MM.1S (cell line): ENCODE measurements at places on chromosomes 16 and 17.

GRCh38 chr16:74892574-74893461 lies 92.1 kb downstream of the WDR59 start:
- no peak overlapping the region for H3K27ac ChIP-seq
- H3K36me3 ChIP-seq: no peaks in the 10 kb centered on the region
- no peaks in the 10 kb centered on the region for H3K4me1 ChIP-seq

GRCh38 chr16:322476-323143 lies 29.9 kb downstream of the AXIN1 start:
- no peaks in the 10 kb centered on the region for H3K4me1 ChIP-seq
- H3K27me3 ChIP-seq: no peaks in the 10 kb centered on the region
- no peaks in the 10 kb centered on the region for H3K36me3 ChIP-seq
- H3K4me3 ChIP-seq: no peak overlapping the region
- no peak overlapping the region for H3K27ac ChIP-seq

DNA sequence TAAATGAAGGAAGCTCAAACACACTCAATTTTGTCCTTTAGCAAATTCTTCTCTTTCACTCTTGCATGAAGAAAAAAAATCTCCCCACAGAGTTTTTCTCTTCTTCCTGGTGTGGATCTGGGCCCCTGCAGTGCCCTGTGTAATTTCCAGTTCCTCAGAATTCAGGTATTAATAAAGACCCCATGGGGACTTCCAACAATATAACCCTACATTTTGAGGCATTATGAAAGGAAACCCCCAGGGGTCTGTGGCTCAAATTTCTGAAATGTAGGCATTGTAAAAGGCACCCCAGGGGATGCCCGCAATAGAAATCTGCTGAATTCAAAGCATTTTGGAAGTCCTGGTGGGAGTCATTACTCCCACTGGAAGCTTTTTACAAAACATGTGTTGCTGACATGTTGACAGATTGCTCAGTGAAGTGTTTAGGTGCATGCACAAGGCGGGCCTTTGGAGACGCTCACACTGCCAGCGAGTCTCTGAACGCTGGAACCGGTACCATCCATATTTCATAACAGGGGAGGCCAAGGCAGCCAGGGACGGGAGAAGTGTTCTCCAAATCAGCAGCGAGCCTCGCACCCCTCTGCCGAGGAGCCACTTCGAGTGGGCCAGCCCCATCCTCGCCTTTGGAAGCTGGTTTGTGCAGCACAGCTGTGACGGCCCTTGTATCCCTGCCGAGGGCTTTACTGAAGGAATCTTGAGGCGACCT lies 154.0 kb downstream of the ZNF423 start:
- H3K27ac ChIP-seq: no peak overlapping the region
- peaks cover 5% of the 10 kb centered on the region for H3K4me1 ChIP-seq
- H3K4me3 ChIP-seq: no peak overlapping the region
- DNase-seq: no peak
- no peaks in the 10 kb centered on the region for H3K36me3 ChIP-seq

- no peaks in the 10 kb centered on the region for H3K36me3 ChIP-seq
- no peaks in the 10 kb centered on the region for H3K4me1 ChIP-seq
- H3K27ac ChIP-seq: no peak overlapping the region
- no peak for DNase-seq
- no peaks in the 10 kb centered on the region for H3K27me3 ChIP-seq
Measured at GRCh38 chr16:23955088-23955487, 119.3 kb downstream of the PRKCB start.

- no peak overlapping the region for H3K27ac ChIP-seq
- no peaks in the 10 kb centered on the region for H3K36me3 ChIP-seq
- no peaks in the 10 kb centered on the region for H3K4me1 ChIP-seq
- no peak overlapping the region for H3K4me3 ChIP-seq
Measured at GRCh38 chr17:61404663-61404912, 4.9 kb downstream of the TBX2 start.

GRCh38 chr17:75842963-75843576 lies 1.1 kb downstream of the UNC13D start:
- no peak overlapping the region for H3K4me3 ChIP-seq
- no peak overlapping the region for H3K27ac ChIP-seq
- H3K36me3 ChIP-seq: no peaks in the 10 kb centered on the region
- H3K27me3 ChIP-seq: peaks cover 7% of the 10 kb centered on the region; the same call in 1 of the 2 replicates
- H3K4me1 ChIP-seq: no peaks in the 10 kb centered on the region

- H3K27me3 ChIP-seq: no peaks in the 10 kb centered on the region
- no peak overlapping the region for H3K27ac ChIP-seq
- DNase-seq: no peak
- no peaks in the 10 kb centered on the region for H3K4me1 ChIP-seq
Measured at GRCh38 chr17:65824901-65825300, 263.5 kb upstream of the AXIN2 start.

GRCh38 chr17:77772461-77772897 lies 186.0 kb upstream of the TNRC6C start:
- no peaks in the 10 kb centered on the region for H3K36me3 ChIP-seq
- no peak overlapping the region for H3K27ac ChIP-seq
- H3K4me3 ChIP-seq: no peak overlapping the region
- H3K27me3 ChIP-seq: peaks cover 4% of the 10 kb centered on the region; the same call in 1 of the 2 replicates
- peak; percentile 52 for DNase-seq
- H3K4me1 ChIP-seq: peaks cover 21% of the 10 kb centered on the region

DNA sequence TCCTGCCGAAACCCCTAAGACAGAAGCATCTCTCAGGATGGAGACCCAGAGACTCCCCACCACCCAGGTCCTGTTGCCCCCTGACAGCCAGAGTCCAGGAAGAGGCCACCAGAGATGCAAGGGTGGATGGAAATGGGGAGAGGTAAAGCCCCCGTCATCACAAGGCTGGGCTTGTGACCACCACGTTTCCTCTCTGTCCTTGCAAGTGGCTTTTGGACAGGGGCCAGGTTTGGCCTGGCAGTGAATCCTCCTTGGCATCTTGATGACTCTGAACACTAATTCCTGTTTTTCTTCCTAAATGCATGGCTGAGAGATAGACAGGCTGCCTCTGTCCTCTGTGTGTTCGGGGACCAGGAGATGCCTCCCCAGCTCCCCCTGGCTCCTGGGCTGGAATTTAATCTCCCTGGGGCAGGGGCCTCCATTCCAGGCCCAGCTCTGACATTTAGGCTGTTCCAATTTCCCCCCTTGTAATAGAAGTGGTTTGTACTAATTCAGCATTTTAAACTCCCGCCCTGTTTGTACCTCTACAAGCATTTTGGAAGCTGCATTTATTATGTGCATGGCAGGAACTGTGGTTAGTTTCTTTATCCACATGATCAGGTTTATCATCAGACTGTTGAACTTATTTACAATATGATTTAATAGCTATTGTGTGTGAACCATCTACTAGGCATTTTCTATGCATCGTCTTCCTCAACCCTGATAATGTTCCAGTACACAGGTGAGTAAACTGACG lies 116.1 kb upstream of the IRX6 start:
- no peaks in the 10 kb centered on the region for H3K36me3 ChIP-seq
- no peaks in the 10 kb centered on the region for H3K4me1 ChIP-seq
- H3K27ac ChIP-seq: no peak overlapping the region
- no peaks in the 10 kb centered on the region for H3K27me3 ChIP-seq

- H3K4me1 ChIP-seq: no peaks in the 10 kb centered on the region
- H3K36me3 ChIP-seq: no peaks in the 10 kb centered on the region
- H3K4me3 ChIP-seq: no peak overlapping the region
- no peak for DNase-seq
Measured at GRCh38 chr17:21146362-21147015, 19.7 kb downstream of the DHRS7B start.

DNA sequence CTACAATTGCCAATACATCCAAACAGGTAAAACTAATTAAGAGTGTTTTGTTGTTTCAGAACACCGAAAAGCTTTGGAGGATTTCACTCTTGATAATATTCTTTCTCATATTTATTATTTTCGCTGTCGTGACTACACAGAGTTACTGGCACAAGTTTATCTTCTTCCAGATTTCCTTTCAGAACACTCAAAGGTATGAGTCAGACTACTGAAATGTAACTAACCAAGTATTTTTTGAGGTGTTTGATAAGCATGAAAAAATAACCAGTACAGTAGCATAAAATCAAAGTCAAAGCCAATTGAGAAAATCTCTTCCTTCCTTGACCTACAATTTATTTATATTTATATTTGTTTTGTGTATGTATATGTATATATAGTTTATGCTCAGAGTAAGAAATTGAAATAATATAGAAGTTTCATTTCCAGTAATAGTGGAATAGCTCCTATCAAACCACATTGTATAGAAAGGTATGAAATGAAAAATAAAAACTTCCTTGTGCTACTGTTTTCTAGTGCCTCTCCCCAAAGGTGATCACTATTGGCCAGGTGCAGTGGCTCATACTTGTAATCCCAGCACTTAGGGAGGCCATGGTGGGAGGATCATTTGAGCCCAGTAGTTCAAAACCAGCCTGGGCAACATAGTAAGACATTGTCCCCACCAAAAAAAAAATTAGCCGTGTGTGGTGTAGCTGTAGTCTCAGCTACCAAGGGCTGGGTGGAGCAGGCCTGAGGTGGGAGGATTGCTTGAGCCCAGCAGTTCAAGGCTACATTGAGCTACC lies 10.9 kb downstream of the RAD51C start:
- H3K27ac ChIP-seq: no peak overlapping the region
- H3K4me1 ChIP-seq: no peaks in the 10 kb centered on the region
- no peak overlapping the region for H3K4me3 ChIP-seq
- DNase-seq: no peak

GRCh38 chr16:57892041-57892440 lies 78.9 kb downstream of the CNGB1 start:
- H3K27me3 ChIP-seq: no peaks in the 10 kb centered on the region
- no peak for DNase-seq
- no peak overlapping the region for H3K27ac ChIP-seq
- H3K4me3 ChIP-seq: no peak overlapping the region

DNA sequence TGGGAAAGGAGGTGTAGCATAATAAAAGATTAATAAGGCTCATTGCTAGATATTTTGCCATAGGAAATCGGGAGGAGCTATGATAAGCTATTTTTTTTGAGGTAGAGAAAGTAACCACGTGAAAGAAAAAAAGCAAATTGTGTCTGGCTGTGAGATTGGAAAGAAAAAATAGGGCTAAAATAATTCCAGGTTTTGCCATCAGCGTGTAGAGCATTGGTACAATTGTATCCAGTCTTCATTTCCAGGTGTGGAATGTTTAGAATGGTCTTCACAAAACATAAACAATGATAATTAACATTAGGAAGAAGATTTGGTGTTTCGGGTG lies 1.1 kb downstream of the TANC2 start:
- no peak for DNase-seq
- H3K27ac ChIP-seq: no peak overlapping the region
- H3K4me3 ChIP-seq: peak overlapping the region; percentile 84
- peaks cover 6% of the 10 kb centered on the region for H3K27me3 ChIP-seq
- H3K36me3 ChIP-seq: no peaks in the 10 kb centered on the region
- H3K4me1 ChIP-seq: peaks cover 12% of the 10 kb centered on the region

DNA sequence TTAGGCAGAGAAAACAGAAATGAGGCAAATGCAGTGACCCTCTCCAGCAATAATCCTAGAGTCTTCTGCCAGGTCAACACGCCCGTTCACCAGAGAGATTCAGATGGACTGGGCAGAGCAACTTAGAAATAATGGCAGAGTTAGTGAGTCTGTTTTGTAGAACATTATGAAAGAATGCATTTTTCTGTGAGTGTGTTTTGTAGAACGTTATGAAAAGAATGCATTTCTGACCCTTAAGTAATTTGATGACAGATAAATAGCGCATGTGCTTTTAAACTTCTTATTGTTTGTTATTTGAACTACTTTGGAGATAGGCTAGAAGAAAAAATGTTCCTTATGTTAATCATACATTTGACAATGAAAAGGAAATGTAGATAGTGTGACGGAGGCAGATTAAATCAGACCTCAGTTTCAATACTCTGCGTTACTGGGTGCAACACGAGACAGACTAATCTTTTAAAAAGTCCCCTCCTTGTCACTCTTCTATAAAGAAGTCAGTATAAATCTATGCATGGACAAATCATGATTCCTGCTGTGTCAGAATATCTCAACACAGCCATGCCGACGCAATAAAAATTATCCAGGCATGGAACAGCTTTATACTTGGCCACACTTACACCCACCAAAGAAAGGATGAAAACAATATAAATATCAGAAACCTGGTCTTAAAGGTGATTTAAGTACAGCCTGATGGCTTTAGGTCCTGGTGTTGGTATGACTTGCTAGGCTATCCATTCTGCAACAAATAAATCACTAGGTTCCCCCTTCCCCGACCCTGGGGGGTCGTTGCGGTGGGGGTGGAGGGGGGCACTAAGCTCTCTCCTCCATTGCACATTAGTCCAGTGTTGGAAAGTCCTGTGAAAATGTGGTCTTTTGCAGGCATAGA lies 47.8 kb downstream of the MARCHF10 start:
- no peaks in the 10 kb centered on the region for H3K36me3 ChIP-seq
- no peak overlapping the region for H3K27ac ChIP-seq
- no peak for DNase-seq

DNA sequence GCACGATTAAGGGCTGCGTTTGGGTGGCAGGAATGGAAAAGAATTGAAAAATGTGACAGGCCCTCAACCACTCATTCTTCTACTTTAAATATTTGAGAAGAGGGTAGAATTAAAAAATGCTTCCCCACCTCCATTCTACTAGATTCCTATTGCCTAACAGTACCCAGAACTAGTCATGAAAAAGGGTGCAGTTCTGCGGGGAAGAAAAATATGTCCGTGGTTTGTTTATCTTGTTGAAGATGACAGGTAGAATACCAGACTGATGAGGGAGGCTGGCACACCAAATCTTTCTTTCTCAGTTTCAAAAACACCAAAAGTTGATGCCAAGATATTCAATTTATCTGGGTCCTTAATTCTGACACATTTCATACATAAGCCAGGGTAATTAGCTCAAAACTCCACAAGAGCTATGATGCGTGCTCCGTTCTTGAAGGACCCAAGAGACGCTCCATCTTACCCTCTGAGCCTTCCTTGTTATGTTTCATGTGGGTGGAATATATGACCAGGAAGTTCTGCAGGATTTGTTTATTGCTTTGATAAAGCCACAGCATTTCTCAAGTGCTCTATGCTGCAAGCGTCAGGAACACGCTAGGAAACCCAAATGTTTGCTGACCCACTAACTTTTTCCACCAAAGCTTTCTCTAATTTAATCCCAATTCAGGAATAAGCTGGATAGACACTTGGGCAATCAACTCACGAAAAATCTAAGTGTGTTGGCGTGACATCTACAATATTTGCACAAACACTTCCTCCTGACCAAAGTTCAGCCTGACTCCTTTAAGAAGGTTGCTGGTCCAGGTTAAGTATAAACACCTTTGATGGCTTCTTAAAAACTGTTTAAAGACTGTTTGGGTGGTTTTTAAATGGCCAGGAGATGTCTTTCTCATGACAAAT lies 20.6 kb upstream of the GAN start:
- no peak overlapping the region for H3K4me3 ChIP-seq
- H3K27me3 ChIP-seq: no peaks in the 10 kb centered on the region
- H3K4me1 ChIP-seq: no peaks in the 10 kb centered on the region
- no peaks in the 10 kb centered on the region for H3K36me3 ChIP-seq

DNA sequence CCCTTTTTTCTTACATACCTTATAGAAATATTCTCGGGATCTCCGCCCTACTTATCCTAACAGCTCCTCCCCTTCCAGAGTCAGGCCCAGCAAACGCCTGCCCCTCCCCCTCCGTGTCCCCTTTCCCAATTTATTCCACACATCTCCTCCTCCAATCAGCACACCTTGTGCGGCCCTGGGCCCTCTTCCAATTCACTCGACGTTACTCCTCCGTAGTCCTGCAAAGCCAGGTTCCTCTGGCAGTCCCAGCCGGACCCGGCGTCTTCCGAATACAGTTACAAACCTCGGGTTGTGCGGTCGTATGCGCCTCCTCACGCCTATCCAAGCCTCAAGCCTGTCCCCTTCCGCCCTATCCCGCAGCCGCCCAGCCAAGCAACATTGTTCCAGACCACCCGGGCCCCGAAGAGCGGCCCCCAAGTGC lies 677 bp downstream of the CBX1 start:
- no peaks in the 10 kb centered on the region for H3K36me3 ChIP-seq
- H3K4me3 ChIP-seq: peak overlapping the region; percentile 96
- H3K27ac ChIP-seq: peak overlapping the region; percentile 73; the same call in 1 of the 2 replicates
- H3K4me1 ChIP-seq: peaks cover 17% of the 10 kb centered on the region
- DNase-seq: no peak
- H3K27me3 ChIP-seq: no peaks in the 10 kb centered on the region
